Suppressor macrophage treated with lipopolysaccharide for 4 hours (primary cell): ENCODE measurements at places on chromosomes 3 and 15.

GRCh38 chr3:81955878-81956277, 194.4 kb upstream of the GBE1 start:
- no peak for DNase-seq

- DNase-seq, result no peak
Observed at GRCh38 chr3:67832817-67833216, 178.4 kb upstream of the SUCLG2 start.

DNA sequence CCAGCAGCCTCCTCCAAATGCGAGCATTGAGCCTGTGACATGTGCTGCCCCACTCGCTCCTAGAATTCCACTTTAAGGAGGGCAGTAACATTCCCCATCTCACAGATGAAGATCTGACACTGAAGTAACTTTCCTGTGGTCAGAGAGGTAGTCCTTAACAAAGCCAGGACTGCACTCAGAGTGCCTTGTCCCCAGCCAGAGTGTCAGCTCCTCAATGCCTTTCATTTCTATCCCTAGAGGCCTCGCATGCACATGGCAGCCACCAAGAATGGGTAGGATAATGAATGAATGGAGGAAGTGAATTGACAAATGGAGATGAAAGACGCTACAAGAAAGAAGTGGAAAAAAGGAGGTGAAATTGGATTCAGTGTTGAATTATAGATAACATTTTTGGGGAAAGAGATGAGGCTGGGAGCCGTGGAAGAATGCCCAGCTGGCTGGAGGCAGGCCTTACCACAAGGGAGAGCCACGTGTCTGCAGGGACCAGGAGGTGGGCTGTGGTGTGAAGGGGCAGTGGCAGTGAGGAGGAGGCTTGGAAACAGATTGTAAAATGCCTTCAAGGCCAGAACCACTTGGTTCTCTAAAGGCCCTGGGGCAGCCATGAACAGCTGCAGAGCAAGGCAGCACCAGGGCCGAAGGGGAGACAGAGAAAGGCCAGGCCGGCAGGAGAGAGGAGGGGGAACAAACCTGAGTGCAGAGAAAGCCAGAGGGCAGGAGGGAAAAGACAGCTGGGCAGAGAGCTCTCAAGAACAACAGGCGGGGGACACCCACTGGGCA, 10.4 kb downstream of the CFAP92 start:
- DNase-seq, result no peak

DNA sequence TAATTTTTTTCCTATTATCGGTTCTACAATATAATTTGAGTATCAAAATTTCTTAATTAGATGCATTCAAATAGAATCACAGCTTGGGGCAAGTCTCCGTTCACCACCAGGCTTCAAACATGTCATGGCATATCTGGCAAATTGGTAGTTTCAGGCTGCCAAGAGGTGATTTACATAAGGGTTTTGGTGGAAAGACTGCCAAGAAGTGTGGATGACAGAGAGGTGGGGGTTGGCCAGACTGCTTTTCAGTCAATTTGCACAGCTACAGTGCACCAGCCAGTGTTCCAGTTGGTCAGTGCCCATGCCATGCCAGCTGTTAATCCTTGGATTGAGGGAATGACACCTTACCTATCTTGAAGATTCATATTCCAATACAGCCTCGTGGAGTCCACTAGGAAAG, 8.4 kb upstream of the GSK3B start:
- no peak for DNase-seq

DNA sequence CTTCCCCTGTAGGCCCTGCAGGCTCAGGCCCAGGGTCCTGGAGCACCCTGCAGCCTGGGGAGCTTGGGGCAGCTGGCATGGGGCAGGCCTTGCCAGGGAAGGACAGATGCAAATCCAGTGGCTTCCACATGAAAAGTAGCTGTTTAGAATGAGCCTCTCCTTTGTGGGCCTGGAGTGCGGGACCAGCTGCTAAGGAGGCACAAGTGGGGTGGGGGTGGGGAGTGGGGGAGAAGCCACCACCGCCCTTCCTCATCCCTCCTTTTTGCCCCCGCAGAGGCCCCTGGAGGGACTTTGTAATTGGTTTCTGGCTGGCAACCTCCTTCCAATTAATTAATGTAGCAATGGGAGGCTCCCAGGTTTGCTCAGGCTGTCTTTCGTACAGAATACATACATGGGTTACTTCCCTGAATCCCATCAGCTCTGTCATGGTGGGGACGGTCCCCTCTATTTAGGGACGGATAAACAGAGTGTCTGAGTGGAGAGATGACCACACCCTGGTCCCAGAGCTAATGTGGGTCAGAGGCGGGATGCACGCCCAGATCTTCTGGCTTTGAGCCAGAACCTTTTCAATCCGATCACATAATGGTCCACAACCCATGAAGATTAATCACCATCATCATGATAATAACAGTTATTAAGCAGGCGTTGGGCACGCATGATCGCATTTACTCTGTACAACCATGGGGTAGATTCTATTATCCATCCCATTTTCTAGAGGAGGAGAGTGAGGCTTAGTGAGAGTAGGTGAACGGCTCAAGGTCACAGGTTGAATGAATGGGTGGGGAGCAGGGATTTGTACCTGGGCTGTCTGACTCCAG, 6.2 kb downstream of the CORO2B start:
- no peak for DNase-seq

DNA sequence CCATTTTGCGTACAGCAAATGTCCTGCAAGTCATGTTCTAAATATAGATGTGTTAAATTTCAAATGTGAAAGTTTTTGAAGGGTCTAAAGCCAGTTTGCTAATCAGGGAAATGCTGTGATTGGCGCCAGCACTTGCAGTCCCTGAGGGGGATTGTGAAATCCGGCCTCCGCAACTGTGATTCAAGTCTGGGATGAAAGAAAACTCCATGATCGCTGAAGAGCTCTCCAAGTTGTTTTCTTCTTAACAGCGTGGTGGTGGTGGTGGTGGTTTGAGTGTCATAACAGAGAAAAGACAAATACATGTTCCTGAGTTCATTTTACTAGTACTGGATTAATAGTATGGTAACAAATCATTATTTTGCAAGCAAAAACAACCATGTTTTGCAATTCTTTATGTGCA, 51.8 kb downstream of the MITF start:
- peak; percentile 91 for DNase-seq

DNA sequence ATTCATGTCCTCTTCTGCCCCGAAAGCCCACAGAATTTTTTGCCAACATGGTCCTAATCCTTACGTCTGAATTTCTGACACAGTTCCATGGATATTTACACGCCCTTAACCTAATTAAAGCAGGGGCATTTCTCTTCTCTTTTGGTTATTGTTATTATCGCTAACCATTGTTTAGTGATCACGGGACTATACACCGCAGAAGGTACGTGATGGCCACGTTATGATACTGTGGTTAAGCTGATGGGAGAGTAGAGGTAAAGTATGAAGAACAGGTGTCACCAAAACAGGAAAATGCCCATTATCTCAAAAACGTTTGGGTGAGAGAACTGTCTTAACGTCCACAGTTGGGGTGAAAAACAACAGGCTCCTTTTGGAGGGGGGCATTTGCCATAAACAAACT, 26.4 kb downstream of the CCR4 start:
- no peak for DNase-seq

- no peak for DNase-seq
Observed at GRCh38 chr3:168431491-168431890, 335.8 kb upstream of the GOLIM4 start.

DNA sequence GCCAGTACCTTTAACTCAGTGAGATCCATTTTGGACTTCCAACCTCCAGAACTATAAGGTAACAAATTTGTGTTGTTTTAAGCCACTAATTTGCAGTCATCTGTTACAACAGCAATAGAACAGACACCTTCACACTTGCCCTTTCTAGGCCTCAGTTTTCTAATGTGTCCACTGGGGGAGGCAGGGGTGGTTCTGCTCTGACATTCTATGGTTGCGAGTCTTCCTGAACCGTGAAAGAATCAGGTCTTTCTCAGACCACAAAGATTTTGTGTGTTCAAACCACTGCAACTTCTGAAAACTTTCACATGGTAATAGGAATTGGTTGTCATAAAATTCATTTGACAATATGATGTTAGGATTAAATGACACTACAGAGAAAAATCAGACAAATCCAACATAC, 26.8 kb upstream of the CSTA start:
- DNase-seq, result no peak

DNA sequence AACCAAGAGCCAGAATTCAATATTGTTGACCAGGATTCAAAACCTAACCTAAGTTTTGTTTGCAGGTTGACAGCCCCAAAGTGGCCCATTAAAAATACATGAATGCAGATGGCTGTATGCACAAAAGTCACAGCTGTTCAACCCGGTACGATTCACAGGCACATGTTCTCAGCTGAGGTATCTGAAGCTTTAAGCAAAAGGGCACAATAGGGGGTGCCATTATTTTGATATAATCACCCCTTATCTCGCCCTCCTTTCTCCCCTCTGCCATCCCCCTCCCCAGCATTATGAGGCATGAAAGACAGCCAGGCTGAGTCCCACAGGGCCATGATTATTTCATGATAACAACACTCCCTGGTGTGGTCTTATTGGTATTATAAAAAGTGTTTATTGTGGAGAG, 264.9 kb downstream of the EBLN2 start:
- no peak for DNase-seq
